ENCODE measurements at places on chromosomes 4 and X.

DNA sequence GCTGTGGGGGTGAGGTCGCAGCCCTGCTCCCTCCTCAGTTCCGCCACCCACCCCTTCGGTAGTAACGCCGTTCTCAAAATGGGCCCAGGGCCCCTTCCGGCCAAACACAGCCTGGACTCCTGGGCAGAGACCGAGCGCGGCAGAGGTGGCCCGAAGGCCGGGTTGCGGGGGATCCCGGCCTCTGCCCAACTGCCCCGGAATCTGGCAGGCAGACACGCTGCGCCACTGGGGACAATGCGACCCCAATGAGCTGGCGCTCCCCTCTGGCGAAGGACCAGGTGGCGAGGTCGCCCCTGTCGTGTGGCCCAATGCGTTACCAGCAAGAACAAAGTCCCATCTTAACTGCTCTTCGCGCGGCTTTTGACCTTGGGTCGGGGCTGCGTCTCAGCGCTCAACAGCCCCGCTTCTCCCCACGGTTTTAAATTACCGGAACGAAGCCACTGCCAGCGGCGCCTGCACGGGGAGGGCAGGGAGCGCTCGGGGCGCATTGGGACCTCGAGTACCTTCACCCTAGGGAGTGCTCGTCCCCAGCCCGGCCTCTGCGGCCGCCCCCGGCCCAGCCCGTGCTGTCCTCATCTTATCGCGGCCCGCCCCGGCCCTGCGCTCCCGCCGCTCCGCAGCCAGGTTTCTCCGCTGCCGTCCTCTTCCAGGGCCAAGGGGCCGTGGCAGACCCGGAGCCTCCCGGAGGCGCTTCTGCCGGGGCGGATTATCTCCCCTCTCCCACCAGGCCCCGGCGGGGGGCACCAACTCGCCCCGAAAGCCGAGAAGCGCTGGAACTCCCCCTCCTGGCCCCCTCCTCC lies 22.2 kb upstream of the HMX1 start:
- DNase-seq = no peak

- no peak for DNase-seq
These were observed 21.5 kb downstream of the WDFY3 start for GRCh38 chr4:84944947-84945346.

GRCh38 chr4:115671581-115671980 lies 558.2 kb upstream of the NDST4 start:
- DNase-seq = no peak

DNA sequence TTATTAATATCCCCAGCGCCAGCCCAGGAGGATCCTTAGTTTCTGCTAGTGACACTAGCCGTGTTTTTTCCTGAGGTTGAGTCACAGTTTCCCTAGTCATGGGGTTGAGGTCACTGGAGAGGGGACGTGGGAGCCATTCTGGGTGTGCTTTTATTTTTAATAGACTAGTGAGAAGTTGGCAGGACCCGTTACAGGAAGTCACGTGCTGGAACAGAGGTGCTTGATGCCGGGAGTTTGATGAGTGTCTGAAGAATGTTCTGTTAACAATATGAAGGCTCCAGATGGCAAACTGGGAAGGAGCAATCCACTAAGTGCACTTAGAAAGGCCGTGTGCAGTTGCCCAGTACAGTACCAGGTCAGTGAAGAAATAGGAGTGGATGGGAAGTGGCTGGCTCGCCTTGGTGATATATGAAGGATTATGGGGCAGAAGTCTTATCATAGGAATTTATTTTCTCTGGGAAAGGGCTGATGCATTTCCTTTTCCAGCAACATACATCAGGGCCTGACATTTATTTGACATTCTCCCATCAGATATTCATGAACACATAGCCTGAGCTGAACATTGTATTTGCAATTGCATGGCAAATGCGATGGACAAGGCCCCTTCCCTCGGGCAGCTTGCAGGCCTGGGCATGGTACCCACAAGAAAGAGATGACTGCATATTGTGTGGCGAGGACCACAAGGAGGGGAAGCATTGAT lies 291.8 kb downstream of the FBXW7 start:
- DNase-seq = no peak

GRCh38 chrX:129638917-129639316 lies 15.8 kb downstream of the APLN start:
- DNase-seq = no peak

GRCh38 chr4:88792821-88793220 lies 95.2 kb upstream of the NAP1L5 start:
- no peak for DNase-seq

DNA sequence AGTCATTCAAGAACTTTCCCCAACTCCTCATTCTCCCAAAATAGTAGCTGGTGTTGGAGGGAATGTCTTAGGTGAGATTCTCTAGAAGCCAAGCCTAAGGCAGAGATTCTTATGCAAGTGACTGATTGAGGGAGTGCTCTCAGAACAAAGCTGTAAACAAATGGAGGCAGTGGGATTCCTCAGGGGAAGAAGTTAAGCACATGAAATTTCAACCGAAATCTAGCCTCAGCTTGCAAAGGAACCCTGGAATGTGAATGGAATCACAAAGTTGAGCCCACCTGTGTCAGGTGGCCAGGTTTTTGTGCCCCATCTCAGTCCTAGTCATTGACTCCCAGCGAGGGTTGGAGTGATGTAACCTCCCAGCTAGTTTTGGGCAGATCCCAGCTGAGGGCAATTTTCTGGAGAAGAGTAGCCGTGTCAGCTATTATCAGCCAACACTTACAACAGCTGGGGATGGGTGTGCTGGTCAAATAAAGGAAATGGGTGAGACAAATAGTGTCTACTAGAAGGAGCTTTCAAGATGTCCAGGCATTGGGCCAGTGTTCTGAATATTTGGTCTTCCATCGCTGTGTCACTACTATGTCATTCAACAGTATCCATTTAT lies 29.7 kb upstream of the FGF2 start:
- no peak for DNase-seq

- DNase-seq = no peak
These were observed 2.4 kb downstream of the STX18 start for GRCh38 chr4:4539481-4539880.

GRCh38 chrX:64977830-64978229 lies 1.6 kb upstream of the ZC4H2 start:
- no peak for DNase-seq

DNA sequence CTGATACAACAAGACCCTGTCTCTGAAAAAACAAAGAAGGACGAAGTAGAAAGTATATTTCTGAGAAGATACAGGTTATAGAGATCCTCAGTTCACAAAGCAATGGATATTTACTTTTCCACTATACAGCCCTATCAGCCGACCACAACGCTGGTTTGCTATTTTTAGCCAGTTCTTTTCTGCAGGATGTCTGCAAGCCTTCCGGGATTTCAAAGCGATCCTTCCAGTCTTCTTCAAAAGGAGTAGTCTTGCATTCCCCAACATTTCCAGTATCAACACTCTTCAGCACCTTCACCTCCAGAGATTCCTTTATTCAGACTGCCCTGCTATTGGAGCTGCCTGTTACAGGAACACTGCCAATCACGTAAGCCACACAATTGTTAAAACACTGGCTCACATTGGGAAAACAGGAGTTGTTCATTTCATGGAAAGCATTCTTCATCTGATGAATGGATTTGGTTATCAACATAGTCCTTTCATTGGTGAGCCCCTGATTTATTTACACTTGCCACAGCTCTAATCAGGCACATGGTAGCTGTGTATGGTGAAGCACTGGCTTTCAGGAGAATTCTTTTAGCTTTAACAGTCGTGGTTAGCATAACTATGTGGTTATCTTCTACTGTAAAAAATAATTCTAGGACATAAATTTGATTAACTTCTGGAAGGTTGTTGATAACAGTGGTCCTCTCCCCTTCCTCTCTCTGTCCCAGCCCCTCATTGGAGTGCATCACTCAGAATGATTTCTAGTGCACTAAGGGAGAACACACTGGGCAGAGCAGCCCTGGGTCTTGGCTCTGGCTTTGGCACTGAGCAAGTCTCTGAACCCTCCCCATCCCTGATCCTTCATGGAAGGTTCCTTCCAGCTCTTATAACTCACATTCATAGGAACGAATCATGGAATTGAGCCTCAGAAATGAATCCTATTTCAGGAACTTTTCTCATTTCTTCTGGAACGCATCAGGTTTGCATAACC lies 109.9 kb upstream of the SORBS2 start:
- DNase-seq = no peak

DNA sequence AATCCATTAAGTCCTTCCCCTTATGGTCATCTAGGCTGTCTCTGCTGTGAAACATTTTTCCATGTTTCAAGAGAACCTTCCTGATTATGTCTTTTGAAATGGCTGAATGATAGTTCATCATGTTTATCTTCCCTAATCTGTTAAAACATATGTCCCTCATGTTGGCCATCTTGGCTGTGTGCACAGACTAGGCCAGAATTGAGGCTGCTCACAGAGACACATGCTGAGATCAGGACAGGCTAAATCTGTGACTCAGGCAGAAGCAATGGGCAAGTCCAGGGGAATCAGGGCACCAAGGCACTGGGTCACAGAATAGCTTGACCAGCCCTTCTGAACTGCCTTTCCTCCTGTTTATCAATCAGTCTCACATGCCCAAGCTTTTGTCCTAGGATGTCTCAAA lies 78.3 kb downstream of the FHDC1 start:
- no peak for DNase-seq

GRCh38 chr4:143437937-143438336 lies 75.6 kb upstream of the SMARCA5 start:
- DNase-seq = no peak

DNA sequence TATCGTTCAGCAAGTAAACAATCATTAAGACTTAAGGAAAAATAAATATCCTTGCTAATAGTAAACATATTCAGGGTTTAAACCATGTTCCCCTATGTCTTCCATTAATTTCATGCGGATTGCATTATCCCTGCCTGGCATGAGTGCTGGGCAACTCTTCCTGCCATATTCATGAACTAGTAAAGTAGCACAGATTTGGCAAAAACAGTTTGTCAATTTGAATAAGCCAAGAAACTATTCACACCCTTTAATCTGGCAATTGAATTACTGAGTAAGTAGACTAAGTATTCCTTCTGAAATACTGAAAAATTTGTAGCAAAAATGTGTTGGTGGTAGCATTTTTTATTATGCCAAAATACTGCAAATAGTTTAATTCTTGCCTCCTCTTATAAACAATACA lies 512.0 kb downstream of the NLGN4X start:
- DNase-seq = no peak

DNA sequence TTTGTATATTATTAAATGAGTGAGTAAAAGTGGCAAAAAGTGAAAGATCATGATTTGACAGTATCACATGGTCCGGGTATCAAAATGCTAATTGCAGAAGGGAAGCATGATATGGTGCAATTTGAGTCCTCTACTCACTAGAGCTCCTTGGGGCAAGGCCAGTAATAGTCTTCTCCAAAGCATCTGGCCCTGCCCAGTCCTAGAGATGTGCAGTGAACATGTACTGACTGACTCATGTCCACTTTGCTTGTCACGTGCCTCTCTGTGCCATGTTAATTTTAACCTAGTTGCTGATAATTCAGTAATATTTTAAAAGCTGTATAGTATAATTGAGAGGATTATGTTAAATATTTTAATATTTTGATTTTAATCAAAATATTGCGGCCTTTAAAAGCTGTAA lies 54.6 kb upstream of the TENM3 start:
- DNase-seq = no peak

DNA sequence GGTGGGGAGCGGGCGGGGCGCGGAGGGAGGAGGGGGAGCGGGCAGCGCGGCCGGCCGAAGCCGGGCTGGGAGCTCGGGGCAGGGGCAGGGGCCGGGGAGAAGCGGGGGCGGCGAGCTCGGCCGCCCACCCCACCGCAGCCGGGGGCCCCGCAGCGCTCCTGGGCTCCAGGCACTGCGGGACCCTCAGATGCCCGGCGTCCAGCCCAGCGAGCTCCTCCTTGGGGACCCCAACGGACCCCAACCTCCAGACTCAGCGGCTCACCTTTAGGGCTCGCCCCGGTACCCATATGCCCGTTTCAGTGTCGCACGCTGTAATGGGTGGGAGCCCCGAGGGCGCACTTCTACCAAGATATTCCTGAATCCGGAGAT lies 357 bp upstream of the ADGRG2 start:
- no peak for DNase-seq

DNA sequence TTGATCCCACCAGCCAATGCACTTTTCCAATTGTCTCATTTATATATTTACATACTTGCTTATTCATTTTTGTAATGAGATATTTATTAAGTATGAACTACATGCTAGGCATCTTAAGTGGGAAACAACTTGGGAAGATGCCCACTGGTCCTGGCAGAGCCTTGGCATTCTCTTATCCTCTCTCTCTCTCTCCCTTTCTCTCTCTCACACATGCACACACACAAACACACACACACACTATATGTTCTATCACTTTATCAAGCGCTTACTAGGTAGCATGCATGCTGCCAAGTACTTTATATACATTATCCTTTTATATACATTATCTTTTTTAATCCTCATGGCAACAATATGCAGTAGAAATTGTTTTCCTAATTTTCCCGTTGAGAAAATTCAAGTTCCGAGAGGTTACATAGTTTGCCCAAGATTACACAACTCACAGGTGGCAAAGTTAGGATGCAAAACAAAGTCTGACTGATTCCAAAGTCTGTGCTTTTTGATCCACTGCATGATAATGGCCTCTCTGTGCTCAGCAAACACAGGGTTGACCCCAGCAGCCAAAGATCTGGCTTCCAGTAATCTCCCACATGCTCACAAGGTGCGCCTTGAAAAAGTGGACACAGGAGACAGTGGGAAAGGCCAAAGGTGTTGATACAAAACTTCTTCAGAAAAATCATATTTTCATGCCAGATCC lies 173.1 kb upstream of the KLF3 start:
- DNase-seq = no peak

DNA sequence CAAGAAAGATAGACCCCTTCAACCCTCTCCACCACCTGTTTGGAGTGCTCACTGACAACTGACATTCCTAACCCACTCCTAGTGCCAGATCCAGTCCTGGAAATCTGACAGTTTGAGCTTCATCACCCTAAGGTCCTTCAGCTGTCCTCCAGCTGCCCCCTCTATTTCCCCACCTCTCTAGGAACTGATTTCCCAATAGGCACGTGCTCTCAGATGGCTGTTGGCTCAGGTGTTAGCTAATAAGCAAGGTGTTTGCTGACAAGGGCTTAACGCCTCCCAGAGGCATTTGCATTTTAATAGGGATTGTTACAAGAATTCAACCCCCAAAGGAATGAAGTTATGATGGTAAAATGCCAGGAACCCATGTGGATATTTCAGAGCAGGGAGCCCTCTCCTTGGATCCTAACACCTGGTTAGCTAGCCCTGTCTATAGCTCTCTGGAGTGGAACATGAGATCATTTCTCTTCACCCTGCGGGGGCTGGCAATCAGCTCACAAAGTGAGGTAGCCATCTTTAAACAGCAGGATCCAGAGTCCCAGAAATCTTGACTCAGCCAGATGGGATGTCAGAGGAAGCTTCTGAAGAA lies 348.5 kb upstream of the SFRP2 start:
- DNase-seq = no peak

DNA sequence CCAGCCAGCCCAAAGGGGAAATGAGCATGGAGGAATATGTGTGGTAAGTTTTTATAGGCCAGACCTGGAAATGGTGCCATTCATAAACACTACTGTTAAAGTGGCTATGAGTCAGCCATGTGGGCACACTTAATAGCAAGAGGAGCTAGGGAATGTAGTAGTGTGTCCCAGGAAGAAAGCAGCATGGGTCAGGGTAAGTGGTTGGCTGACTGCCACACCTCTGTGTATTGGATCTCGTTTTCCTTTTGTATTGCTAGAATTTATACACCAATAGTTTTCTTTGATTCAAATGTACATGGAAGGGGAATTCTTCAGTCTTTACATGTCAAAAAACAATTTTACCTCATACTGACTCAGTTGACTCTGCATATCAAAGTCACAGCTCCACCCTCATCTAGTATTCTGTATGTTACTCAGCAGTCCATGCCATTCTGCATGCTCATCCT lies 22.9 kb upstream of the SGMS2 start:
- no peak for DNase-seq

All from stimulated activated CD4-positive, alpha-beta T cell treated with anti-CD3 and anti-CD28 coated beads, Interleukin-12 subunit alpha, Interleukin-12 subunit beta, amount 100 ng/mL, for 48 hours (primary cell).